ENCODE measurements at places on chromosomes 3 and 15.

DNA sequence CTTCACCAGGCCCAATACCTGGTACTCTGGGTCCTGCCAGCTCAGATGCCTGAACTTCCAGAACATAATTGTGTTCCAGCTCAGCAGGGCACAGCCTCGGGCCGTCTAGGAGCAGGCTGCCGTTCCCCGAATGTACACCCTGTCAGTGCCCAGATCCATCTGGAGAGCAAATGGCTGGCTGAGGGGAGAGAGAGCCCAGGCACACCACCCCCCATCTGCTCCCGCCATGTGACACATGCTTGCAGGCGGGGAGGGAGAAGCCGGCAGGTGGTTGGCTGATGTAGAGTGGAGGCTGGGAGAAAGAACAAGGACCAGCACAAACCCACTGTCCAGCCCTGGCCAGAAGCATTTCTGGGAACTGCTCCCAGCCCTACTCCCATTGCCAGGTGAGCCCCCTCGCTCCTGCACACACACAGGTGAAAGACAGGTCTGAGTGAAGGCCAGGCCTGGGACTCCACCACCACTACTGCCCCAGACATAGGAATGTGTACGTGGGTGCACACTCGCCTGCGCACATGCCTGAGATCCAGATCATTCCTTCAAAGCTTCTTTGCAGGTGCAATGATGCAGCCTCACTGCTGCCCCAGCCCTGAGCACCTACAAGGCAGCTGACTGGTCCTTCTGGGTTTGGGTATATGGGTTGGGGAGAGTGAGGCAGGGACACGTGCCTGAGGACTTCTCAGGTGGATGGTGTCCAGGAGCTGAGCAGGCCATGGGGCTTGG, 53.5 kb downstream of the SEMA5B start:
- DNase-seq, result no peak

GRCh38 chr3:27352047-27352446, 17.1 kb downstream of the NEK10 start:
- no peak for DNase-seq

DNA sequence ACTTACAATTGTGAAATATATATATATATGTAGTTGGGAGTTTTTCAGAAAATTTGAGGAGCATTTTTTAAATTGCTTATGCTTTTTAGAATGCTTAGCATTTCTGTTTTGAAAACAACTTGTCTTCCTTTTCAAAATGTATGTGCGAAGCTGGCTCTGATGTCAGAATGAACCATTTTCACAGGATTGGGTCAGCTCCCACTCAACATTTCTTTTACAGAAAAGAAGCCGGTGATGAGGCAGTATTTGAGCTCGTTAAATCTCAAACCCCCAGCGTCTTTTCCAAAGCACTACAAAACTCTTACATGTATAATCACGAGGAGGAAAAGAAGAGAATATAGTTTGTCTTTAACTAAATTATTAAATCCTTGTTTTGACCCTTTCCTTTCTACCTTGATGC, 225.4 kb downstream of the MEIS2 start:
- DNase-seq, result no peak

GRCh38 chr3:117600112-117600511, 890.5 kb downstream of the TUSC7 start:
- DNase-seq, result no peak

DNA sequence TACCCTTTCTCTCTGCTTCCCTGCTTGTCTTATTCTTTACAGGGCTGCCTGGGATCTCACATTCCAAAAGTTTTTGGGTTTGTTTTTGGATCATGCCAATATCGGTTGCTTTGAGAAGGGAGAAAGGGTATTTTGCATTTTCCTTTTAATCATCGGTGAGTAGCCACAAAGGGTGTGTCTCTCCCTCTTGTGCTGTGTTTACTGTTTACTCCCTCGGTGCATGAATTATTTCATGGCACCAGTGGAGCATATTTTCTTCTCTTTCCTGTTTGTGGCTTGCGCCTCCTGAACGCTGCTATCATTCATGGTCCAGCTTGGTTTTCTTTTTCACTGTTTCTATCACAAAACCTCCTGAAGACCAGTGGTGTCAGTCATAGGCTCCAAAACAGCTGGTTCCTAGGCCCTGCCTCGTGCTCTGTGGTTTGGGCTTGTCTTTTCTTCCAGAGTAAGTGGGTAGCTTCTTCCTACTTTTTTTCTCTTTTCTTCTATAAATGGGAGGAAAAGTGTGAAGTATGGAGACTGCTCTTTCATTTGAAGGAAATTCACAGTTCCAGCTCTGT, 54.9 kb downstream of the IGF1R start:
- no peak for DNase-seq

- DNase-seq, result no peak
Observed at GRCh38 chr3:132840201-132840700, 118.0 kb upstream of the NPHP3 start.
